BE2C (cell line): ENCODE measurements at places on chromosomes 4 and X.

GRCh38 chr4:15034071-15034764, 31.9 kb downstream of the CPEB2 start:
- peak; percentile 42 for DNase-seq

DNA sequence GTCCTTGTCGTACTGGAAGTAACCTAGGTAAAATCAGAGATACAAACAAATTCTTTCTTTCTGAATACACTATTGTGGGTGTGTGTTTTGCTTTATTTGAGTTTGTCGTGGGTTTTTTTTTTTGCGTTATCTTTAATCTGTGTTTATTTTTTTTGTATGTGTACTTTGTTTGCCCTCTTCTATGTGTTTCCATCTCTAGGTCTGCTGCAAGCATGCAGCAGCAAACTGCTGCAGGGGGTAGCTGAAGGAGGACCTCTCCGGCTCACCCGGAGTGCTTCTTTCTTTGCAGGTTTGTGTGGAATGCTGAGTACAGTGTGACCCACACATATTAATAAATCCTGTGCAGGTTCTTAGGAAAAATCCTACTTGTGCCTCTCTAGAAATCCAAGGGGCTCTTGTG, 64.8 kb downstream of the FNIP2 start:
- DNase-seq = no peak

DNA sequence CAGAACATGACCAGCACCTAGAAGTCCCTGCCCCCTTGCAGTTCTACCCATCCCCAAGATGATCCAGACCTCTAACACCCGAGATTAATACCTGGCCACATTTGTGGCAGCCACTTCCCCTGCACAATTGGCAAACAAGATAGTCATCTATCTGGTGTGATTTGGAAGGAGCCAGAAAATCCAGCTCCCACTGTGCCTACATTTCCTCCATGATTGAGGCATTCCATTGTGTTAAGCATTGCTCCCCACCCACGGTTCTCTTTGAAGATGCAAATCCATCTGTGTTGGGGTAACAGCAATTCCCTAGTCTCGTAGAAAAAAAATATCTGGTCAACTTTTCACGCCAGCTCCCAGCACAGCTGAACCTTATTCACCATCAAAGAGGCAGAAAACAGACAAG, 405.0 kb downstream of the BCOR start:
- DNase-seq = no peak

GRCh38 chr4:173538909-173539445, 8.9 kb upstream of the HAND2 start:
- no peak for DNase-seq

- no peak for DNase-seq
Measured at GRCh38 chr4:176656108-176656507, 136.6 kb downstream of the VEGFC start.

DNA sequence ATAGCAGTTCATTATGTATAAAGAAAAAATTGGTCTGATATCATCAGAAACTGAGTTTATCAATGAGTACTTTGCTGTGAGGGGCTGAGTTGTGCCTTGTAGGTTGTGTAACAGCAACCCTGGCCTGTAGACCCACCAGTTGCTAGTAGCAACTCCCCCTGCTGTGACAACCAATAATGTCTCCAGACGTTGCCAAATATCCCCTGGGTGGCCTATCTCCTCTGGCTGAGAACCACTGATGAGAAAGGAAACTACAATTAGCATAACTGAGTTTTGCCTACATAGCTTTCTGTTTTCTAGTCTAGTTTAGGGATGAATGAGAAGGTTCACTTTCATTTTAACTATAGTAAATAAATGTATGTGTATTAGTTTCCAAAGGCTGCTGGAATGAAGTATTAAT, 234.1 kb downstream of the CPE start:
- no peak for DNase-seq

DNA sequence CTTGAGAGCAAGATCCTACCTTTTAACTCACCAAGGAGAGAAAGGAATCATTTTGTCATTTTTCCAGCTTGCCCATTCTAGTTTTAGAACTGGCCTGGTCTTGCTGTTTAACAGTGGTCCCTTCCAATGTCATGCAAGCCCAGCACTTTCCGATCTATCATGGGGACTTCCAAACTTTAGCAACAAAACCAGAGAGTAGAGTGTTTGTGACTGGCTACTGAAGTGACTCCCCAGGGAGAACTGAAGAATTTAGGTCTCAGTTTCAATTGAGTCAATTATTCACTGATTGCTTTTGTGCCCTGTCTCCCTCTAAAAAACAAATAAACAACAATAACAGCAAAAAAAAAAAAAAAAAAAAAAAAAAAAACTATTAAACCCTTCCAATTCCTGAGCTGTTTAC, 108.3 kb downstream of the LHFPL1 start:
- no peak for DNase-seq

GRCh38 chr4:602559-602942, 22.8 kb upstream of the PDE6B start:
- DNase-seq = peak; percentile 62

DNA sequence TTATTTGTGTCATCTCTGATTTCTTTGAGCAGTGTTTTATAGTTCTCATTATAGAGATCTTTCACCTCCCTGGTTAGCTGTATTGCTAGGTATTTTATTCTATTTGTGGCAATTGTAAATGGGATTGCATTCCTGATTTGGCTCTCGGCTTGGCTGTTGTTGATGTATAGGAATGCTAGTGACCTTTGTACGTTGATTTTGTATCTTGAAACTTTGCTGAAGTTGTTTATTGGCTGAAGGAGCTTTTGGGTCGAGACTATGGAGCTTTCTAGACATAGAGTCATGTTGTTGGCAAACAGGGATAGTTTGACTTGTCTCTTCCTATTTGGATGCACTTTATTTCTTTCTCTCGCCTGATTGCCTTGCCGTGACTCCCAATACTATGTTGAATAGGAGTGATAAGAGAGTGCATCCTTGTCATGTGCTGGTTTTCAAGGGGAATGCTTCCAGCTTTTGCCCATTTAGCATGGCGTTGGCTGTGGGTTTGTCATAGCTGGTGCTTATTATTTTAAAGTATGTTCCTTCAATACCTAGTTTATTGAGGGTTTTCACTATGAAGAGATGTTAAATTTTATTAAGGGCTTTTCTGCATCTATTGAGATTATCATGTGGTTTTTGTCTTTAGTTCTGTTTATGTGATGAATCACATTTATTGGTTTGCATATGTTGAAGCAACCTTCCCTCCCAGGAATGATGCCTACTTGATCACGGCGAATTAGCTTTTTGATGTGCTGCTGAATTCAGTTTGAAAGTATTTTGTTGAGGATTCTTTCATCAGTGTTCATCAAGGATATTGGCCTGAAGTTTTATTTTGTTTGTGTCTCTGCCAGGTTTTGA, 72.7 kb upstream of the BOD1L1 start:
- no peak for DNase-seq

GRCh38 chr4:110357521-110357920, 118.4 kb upstream of the ENPEP start:
- DNase-seq = no peak

DNA sequence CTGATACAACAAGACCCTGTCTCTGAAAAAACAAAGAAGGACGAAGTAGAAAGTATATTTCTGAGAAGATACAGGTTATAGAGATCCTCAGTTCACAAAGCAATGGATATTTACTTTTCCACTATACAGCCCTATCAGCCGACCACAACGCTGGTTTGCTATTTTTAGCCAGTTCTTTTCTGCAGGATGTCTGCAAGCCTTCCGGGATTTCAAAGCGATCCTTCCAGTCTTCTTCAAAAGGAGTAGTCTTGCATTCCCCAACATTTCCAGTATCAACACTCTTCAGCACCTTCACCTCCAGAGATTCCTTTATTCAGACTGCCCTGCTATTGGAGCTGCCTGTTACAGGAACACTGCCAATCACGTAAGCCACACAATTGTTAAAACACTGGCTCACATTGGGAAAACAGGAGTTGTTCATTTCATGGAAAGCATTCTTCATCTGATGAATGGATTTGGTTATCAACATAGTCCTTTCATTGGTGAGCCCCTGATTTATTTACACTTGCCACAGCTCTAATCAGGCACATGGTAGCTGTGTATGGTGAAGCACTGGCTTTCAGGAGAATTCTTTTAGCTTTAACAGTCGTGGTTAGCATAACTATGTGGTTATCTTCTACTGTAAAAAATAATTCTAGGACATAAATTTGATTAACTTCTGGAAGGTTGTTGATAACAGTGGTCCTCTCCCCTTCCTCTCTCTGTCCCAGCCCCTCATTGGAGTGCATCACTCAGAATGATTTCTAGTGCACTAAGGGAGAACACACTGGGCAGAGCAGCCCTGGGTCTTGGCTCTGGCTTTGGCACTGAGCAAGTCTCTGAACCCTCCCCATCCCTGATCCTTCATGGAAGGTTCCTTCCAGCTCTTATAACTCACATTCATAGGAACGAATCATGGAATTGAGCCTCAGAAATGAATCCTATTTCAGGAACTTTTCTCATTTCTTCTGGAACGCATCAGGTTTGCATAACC, 109.9 kb upstream of the SORBS2 start:
- DNase-seq = no peak

- DNase-seq = no peak
Measured at GRCh38 chr4:110270492-110271197, 72.2 kb upstream of the ELOVL6 start.

DNA sequence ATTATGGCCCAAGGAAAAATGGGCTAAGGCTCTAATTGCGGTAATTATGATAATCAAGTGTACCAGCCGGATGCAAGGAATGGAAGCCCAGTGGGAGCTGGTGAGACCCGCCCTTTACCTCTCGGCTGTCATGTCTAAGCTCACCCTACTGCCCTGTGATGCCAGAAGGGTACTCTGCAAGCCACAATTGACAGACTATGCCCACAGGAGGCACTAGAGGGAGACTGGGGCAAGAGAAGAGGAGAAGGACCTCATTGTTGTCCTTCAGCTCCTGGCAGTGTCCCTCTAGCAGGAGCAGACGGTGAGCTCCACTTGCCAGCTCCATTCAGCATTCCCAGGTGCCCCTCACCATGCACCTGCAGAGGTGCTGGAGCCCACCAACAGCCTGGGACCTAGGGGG, 141.8 kb downstream of the SMIM20 start:
- DNase-seq = no peak

- DNase-seq = peak; percentile 3
Measured at GRCh38 chrX:125757794-125758564, 408.1 kb downstream of the DCAF12L2 start.

- DNase-seq = no peak
Measured at GRCh38 chr4:14564281-14564680, 438.0 kb upstream of the CPEB2 start.

- no peak for DNase-seq
Measured at GRCh38 chr4:40628888-40629287, 776 bp downstream of the RBM47 start.

DNA sequence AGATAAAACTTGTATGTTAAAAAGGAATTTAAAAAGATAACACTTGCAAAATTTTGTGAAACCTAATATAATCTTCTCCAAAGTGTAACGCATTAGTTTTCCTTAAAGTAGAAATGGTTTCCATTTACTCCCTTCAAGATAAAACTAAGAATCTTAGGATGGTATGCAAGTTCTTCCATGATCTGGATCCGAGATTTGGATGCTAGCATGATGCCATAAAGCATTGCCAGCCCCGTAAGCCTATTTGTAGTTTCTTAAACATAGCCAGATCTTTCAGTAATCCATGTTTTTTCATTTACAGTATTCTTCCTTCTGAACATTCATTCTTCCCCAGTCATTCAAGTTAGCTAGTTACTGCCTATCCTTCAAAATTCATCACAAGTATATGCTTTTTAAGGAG, 572.4 kb downstream of the KCNIP4 start:
- DNase-seq = no peak

DNA sequence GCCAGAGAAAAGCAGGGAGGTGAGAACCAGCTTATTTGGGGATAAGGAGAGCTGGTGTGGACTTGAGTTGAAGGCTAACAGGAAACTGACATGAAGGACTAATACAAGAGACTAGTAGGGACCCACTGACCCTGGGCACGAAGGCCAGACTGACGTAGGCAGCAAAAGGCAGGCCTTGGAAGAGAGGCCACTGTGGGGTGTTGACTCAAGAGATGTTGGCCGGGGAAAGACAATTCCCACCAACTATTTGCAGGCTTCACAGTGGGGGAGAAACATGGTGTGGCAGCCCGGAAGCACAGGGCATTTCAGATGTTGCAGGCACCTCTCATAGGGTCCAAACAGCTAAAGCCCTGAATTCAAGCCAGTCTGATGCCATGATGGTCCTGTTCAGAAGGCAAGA, 24.4 kb upstream of the MAP3K15 start:
- DNase-seq = no peak

- no peak for DNase-seq
Measured at GRCh38 chrX:1093586-1094421, 118.6 kb downstream of the CRLF2 start.

- no peak for DNase-seq
Measured at GRCh38 chr4:53589511-53589910, 1.8 kb downstream of the LNX1 start.

GRCh38 chrX:2500091-2500802, 529 bp downstream of the DHRSX start:
- DNase-seq = peak; percentile 36

- peak; percentile 11 for DNase-seq
Measured at GRCh38 chrX:9311421-9312160, 153.3 kb upstream of the TBL1X start.

GRCh38 chr4:20829617-20830357, 129.5 kb downstream of the PACRGL start:
- DNase-seq = no peak

- no peak for DNase-seq
Measured at GRCh38 chr4:90425893-90426292, 298.7 kb downstream of the CCSER1 start.

DNA sequence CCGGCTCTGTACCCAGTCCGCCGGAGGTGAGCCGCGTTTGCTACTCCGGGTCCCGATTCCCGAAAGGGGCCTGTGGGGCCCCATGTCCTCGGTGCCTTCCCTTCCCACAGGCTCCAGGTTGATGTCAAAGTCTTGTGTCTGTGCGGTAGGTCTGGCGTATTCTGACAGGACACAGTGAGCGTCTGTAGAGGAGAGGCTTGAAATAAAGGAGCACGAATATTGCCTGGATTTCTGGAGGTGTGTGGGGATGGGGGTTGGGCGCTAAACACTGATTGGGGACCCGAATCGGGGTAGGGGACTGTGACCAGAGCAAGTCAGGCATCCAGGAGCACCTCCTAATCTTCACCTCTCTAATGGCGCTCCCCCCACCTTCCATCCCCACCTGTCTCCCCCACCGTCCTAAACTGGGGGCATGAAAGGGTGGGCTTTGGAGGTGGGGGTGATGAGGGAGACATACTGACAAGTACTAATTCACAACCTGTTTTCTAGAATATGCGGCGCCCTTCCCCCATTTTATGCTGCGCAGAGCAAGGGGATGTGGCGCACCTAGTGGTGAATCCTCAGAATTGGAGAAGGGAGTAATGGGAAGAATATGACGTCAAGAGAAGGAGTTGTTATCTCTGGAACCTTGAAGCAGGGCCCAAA, 855 bp downstream of the GPRASP2 start:
- DNase-seq = peak; percentile 44

DNA sequence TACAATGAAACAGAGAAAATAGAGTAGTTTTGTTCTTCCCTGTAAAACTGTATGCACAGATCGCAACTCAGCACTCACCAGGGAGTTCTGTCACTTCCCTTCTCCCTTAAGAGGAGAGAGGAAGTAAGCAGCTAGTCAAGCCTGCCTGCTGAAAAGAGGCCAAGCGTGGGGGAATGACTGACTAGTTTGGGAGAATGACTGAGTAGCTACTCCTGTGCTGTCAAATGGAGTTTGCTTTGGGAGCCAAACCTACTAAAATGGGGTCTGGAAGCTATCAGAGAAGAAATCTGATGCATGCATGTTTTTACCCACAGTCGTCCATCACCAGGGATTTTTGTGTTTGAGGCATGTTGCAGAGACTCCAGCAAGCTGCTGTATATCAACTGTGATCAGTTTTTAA, 54.6 kb upstream of the LHFPL1 start:
- no peak for DNase-seq

GRCh38 chrX:346034-346813, 27.6 kb upstream of the GTPBP6 start:
- DNase-seq = no peak
